ENCODE measurements at places on chromosomes 1 and 21.

DNA sequence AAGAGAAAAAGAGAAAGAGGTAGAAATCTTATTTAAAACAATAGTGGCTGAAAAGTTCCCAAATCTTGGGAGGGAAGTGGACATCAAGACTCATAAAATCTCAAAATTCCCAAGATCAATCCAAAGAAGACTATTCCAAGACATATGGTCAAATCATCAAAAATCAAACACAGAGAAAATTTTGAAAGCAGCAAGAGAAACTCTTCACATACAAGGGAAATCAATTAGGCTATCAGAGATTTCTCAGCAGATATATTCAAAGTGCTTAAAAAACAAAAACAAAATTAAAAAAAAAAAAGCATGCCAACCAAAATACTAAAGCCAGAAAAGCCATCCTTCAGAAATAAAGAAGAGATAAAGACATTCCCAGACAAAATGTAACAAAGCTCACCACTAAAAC lies 52.6 kb upstream of the RALGPS2 start:
- no peak for DNase-seq

- no peak for DNase-seq
Measured at GRCh38 chr1:201790261-201790660, 38.7 kb upstream of the IPO9 start.

DNA sequence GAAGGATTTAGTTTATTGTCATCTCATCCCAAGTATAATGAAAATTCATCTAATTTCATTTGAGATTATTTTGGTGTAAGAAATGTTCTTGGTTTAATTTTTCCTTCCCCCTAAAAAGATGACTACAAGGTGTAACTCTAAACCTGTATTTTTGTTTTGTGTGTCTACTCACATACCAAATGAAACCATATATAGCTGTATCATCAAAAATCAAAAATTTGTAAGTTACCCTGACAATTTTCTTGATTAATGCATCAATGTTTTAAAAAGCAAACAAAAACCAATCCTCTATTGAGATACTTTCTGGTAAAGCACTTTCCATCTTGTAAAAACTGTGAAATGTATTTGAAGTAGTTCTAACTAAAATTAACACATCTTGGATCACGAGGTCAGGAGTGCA lies 30.8 kb downstream of the FH start:
- DNase-seq = no peak

DNA sequence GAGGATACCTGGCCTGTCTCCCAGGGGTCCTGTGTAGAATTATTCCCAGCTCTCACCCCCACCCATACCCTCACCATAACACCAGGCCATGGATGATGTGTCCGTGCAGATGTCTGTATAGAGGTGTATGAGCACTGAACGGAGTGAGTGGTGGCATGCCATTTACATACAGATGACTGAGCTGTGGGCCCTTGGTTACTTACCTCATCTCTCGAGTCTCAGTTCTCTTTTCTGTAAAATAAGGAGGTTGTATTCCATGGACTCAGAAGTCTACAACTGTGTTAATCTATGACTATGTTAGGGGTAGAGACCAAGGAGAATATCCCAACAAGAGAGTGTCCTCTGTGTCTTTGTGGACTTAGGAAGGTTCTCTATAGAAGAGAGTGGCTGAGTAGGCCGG lies 65.6 kb upstream of the CD1D start:
- no peak for DNase-seq

DNA sequence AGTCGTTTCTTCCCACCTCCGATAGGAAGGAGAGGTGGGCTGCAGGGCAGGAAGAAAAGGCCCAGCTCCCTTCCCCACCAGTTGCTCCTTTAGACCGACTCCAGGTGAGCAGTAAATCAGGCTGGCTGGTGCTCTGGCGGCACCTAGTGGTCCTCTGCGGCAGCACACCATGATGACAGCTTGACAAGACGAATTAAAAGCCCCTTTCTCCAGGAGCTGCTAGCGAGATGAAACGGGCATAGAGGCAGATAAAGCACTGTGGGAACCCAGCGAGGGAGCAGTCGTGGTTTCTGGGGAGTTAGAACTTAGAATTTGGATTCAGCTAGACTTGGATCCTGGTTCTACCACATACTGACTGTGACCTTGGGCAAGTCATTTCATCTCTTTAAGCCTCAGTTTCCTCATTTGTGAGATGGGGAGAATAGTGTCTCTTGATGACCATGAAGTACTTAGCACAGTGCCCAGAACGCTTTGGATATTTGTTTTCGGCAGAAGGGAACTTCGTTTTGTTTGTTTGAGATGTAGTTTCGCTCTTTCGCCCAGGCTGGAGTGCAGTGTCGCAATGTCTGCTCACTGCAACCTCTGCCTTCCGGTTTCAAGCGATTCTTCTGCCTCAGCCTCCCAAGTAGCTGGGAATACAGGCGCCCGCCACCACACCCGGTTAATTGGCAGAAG lies 21.8 kb upstream of the COL9A2 start:
- DNase-seq = peak; percentile 96

DNA sequence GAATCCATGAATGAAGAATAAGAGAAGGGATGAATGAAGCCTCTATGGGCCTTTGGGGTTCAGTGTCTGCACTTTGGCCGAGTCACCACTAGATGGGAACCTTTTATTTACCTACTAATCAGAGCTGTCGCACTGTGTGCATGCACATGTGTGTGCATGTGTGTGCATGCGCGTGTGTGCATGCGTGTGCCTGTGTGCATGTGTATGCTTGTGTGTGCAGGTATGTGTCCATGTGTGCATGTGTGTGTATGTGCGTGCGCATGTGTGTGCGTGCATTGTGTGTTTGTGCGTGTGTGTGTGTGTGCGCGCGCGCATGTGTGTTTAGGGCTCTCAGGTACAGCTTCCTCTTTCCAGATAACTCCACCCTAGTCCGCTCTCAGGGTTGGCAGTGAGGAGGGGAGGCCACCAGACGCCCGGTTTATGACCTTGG lies 20.4 kb upstream of the UBXN10 start:
- no peak for DNase-seq

DNA sequence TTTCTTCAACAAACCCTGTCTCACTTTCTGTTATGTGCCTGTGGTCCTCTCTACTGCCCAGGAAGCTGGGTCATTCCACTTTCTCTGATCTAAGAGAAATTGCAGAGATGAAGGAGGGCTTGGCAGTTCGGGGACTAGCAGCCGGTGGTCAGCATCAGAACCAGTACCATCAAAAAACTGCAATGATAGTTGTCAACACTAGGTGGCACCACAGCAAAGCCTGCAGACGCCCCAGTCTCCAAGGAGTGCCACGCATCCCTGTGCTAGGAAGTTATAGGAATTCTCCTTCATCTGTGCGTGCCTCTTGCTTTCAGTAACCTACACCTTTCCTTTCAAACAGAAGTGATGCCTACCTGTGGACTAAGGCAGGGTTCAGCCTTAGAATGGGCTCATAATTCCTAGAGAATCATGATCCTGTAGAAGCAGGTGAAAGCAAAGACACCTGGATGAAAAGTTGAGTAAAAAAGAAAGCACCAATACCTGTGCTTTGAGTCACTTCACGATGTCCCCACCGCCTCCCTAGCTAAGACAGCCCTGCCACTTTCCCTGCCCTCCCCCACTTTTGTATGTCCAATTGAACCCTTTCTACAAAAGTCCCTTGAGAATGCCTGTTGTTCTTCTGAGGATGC lies 129.2 kb downstream of the ADAMTS1 start:
- DNase-seq = no peak

DNA sequence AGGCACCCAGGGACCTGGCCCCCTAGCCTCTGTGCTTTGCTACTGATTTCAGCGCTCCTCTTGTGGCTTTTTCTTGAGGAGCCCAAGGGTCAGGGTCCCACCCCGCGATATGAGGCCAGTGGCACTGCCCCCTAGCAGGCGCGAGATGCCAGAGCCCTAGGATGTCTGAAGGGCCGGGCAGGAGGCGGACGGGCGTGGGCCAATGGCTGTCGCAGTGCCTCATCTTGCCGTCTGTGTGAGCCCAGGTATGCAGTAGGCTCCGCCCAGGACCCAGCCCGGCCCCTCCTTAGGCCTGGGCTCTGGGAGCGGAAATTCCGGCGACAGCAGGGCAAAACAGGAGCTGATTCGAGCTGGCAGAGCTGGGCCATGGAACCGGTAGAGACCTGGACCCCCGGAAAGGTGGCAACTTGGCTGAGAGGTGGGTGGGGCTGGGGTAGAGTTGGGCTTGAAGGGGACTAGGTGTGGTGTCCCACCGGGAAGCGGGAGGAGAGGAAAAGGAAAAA lies at the start of gene CNKSR1:
TSS of gene CNKSR1 (plus strand) at position 310 of the 503 bp plus-strand sequence. CDS start at position 367, 57 bp downstream.
- no peak for DNase-seq

- DNase-seq = no peak
Measured at GRCh38 chr1:152884085-152884484, 6.0 kb downstream of the SMCP start.

DNA sequence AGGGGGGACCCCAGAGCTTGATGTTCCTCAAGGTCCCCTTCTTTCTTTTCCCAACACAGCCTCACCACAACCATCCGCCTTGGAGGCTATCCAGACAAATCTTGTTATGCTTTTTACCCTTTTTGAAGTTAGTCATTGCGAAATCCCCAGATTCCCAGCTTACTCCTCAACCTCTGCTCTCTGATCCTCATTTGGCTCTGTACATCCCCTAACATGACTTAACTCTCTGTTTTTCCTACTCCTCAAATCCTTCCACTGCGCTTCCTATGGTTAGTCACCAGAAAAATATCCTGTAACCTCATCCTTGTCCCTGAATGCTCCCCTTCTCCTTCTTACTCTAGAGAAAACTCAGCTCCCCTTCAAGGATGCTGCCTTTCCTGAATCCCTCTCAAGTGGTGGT lies 189.1 kb upstream of the POU3F1 start:
- DNase-seq = no peak

- DNase-seq = no peak
Measured at GRCh38 chr1:202584707-202585589, 125.3 kb downstream of the SYT2 start.

DNA sequence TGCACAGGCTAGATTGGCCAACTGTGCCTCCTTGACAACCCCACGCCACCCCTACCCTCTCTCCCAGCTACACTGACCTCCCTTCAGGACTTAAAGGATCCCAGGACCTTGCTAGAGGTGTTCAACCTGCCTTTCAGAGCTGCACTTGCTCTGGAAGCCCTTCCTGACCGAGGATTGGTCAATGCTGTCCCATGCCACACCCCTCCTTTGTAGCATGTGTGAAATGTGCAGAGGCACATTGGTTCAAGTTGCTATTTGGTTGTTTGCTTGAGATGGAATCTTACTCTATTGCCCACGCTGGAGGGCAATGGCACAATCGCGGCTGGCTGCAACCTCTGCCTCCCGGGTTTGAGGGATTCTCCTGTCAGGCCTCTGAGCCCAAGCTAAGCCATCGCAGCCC lies 21.8 kb downstream of the ACTA1 start:
- DNase-seq = no peak

DNA sequence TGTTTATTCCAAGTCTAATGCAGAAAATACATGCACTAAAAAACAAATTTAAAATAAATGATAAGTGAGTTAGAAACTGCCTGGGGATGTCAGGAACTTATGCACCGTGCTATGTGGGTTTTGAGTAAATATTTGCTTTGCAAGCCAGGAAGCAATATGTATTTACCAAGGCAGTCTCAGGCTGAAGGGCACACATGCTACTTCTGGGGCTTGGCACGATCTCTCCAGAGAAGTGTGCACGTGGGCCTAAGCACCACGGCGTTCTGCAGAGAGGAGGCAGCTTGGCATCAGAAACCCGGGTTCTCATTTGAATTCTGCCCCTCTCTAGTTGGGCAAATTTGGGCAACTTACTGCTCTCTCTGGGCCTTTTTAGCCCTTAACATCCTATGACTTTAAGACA lies 72.6 kb upstream of the ROR1 start:
- DNase-seq = no peak

DNA sequence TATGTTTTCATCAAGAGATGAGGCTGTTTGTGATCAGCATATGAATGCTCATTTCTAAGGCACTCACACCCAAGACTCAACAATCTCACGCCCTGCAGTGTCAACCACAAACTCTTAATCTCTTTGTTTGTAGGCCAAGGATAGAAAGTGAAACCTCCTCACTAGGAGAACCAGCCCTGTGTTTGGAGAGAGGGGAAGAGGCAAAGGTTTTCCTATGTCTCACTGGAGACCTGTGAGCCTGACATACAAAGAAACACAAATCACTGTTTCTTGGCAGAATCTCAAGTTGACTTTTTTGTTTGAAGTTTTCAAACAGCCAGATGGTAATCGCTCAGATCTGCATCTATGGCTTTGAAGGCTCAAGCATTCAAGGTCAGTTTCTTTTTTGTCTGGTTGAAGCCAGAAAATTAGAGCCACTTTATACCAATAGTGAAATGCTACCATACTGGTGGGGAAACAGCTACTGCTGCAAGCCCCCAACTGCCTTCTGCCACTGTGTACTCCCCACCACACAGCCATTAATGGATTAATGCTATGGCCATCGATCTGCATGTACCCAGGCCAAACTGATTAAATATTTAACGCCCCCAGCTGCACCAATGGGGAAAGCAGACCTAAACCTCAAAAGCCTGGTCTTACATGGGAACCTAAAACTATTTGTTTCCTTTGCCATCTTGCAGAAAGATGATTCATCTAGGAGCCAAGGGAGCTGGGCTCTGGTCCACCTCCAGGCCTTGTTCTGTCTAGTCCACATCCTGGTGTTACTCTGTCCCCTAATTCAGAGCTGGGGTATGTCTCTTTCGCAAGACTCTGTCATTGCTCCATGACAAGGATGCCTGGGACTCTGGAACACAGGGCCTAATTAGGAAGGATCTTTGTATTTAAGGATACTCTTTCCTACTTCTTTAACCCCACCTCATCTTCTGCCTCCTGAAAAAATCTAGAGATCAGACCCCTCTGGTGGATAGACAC lies 16.3 kb downstream of the PDZK1 start:
- peak; percentile 19 for DNase-seq

- DNase-seq = no peak
Measured at GRCh38 chr1:226952118-226952441, 12.0 kb downstream of the COQ8A start.

GRCh38 chr1:62428351-62428750 lies 8.5 kb upstream of the USP1 start:
- no peak for DNase-seq

Measured in activated CD4-positive, alpha-beta T cell treated with anti-CD3 and anti-CD28 coated beads, Interleukin-2, amount 50 U/mL, for 48 hours (primary cell).